ENCODE measurements at places on chromosomes 2 and 18.

GRCh38 chr18:26738706-26739105 lies 126.8 kb downstream of the AQP4 start:
- no peak overlapping the region for H3K27ac ChIP-seq
- no peaks in the 10 kb centered on the region for H3K36me3 ChIP-seq
- no peaks in the 10 kb centered on the region for H3K27me3 ChIP-seq
- no peak overlapping the region for H3K4me3 ChIP-seq
- DNase-seq: no peak
- H3K4me1 ChIP-seq: no peaks in the 10 kb centered on the region

GRCh38 chr2:140457483-140457882 lies 1673.3 kb downstream of the LRP1B start:
- no peaks in the 10 kb centered on the region for H3K36me3 ChIP-seq
- H3K27me3 ChIP-seq: no peaks in the 10 kb centered on the region
- no peak overlapping the region for H3K4me3 ChIP-seq

GRCh38 chr18:62044490-62045000 lies 142.3 kb downstream of the PIGN start:
- no peaks in the 10 kb centered on the region for H3K36me3 ChIP-seq
- no peak overlapping the region for H3K27ac ChIP-seq
- H3K4me3 ChIP-seq: no peak overlapping the region
- H3K27me3 ChIP-seq: no peaks in the 10 kb centered on the region
- H3K4me1 ChIP-seq: no peaks in the 10 kb centered on the region
- DNase-seq: no peak

- no peak overlapping the region for H3K4me3 ChIP-seq
- H3K27me3 ChIP-seq: peaks cover 8% of the 10 kb centered on the region
- no peak overlapping the region for H3K27ac ChIP-seq
- H3K36me3 ChIP-seq: no peaks in the 10 kb centered on the region
Observed at GRCh38 chr2:130729322-130730299, 741 bp downstream of the GPR148 start.

DNA sequence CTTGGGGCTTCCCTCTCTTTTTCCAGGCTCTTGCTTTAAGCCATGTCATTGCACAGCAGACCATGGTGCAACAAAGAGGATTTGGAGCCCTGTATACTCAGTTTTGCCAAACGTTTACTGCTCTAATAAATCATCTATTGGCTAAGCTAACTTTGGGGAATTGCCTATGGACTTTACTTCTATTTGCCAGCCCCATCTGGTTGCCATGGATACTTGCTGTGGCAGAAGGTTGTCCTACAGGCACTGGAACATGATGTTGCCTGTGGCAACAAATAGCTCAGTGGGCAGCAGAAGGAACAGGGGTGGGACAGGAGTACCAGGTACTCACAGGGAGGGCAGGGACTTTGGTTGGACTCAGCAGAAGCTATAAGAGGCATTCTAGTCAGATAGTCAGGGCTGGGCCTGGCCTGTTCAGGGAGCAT lies 129.7 kb downstream of the CCDC85A start:
- H3K36me3 ChIP-seq: no peaks in the 10 kb centered on the region
- H3K4me1 ChIP-seq: no peaks in the 10 kb centered on the region
- H3K4me3 ChIP-seq: no peak overlapping the region

DNA sequence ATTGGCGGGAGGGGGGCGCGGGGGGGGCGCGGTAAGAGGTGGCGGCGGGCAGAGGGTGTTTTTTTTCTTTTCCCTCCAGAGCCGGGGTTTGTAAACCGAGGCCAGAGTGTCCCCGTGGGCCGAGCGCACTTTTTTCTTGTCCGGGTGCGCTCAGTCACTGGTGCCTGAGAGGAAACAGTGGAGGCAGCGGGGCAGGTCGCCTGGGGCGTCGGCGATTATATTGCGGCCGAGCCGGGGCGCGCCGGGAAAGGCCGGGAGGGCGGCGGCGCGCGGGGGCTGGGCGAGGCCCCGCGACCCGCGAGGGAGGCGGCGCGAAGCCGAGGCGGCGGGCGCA lies 275 bp downstream of the HOXD8 start:
- DNase-seq: peak; percentile 61
- no peaks in the 10 kb centered on the region for H3K4me1 ChIP-seq
- H3K27ac ChIP-seq: no peak overlapping the region
- no peak overlapping the region for H3K4me3 ChIP-seq

DNA sequence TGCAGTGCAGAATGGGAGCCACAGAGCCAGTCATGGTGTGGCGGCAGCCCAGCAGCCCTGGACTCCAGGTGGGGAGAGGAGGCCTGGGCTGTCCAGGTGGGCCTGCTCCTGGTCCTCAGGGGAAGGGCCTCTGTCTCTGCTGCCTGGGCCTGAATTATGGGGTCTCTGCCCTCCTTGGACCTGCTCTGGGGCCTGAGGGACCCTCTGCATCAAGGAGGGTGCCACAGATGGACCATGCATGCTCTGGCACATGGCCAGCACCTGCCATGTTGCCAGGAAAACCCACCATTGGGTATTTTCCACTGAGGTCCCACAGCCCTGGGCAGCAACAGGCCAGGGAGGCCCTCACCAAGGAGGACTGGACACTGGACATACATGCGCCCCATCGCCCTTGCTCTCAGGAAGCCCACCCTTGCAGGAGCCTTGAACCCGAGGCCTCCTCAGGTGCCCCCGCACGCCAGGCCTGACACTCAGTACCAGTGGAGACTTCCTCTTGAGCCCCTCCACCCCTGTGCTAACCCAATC lies 107.1 kb downstream of the NDUFA10 start:
- H3K36me3 ChIP-seq: no peaks in the 10 kb centered on the region
- no peak overlapping the region for H3K27ac ChIP-seq
- no peak for DNase-seq
- H3K4me3 ChIP-seq: no peak overlapping the region
- H3K4me1 ChIP-seq: no peaks in the 10 kb centered on the region
- no peaks in the 10 kb centered on the region for H3K27me3 ChIP-seq

DNA sequence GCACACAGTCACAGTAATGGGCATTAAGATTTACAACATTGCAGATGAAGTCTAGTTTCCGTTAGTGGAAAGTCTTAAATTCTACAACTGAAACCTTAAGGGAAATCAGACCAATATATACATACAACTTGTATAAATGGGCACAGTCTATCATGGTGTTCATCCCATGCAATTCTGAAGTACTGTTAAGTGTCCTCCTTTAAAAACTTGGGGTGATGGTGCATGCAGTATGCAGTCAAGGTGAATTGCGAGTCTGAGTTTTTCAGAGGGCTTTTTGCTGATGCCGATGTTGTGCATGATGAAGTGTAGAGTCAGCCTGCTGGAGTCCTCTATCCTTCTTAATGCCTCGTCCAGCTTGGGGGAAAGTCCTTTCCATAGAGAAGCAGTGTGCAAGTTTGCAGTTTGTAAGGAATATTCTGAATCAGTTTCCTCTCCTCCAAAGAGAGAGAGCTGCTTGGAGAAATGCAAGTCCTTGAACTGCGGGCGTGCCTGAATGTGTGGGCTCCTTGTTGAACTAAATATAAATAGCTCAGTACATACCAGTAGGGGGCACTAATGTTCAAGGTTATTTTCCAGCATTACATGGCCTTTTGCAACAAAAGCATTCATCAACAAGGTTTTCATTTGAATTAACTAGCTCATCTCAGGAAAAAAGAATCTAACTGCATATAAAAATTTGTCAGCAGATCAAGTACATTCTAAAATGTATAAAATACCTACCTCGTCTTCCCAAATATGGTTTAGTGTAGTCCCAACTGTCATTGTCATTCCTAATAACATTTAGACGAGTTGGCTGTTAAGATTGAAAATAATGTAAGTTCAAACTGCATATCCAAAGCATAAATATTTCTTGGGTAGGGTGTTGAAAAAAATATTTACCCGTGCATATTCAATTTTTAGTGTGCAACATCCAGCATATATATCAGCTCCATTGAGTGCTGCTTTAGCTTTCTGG lies 21.3 kb downstream of the HNRNPLL start:
- H3K36me3 ChIP-seq: peaks cover 90% of the 10 kb centered on the region
- DNase-seq: peak; percentile 75
- H3K4me1 ChIP-seq: peaks cover 5% of the 10 kb centered on the region
- H3K27ac ChIP-seq: no peak overlapping the region
